Renal pelvis (tissue), 12 donors: ENCODE measurements at places on chromosomes 7 and 10. TPM values are rescaled to one million over a fixed set of nuclear protein-coding genes. Genes with fewer than 3 reads are reported as not detected.
A peak's percentile ranks its signal among the peaks of the same experiment; 100 is the strongest.

DNA sequence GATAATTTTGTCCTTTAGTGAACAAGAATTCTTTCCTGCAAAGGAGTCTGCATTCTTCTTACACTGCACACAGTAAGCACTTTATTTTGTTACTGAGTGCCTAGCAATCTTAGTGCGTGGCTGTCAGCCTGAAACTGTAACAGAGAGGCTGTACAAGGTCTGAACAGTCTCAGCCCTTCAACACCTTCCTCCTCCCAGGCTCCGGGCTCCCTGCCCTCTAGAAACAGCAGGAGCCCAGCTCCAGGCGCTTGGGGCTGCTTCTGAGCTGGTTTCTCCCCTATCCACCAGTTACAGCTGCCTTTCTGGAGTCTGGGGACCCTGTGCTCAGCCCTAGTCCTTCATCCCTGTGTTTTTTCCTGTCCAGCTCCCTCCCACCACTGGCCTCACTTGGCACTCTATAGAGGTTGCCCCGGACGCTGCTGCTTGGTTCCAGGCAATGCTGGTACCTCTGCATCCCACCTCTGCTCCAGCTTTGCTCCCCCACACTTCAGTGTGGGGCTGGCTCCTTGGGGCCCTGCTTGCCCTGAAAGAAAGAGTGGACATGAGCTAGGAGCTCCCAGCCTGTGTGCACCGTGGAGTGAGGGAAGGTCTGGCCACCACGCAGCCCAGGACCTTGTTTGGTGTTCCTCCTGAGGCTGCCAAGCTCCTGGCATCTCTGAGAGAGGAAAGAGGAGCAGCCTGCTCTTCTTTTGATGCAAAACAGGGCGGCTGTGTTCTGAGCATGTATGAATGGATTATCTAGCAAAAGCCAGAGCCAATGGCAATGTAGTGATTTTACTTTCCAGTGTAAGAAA lies 251.2 kb upstream of the GRB10 start:
- no peak for DNase-seq

DNA sequence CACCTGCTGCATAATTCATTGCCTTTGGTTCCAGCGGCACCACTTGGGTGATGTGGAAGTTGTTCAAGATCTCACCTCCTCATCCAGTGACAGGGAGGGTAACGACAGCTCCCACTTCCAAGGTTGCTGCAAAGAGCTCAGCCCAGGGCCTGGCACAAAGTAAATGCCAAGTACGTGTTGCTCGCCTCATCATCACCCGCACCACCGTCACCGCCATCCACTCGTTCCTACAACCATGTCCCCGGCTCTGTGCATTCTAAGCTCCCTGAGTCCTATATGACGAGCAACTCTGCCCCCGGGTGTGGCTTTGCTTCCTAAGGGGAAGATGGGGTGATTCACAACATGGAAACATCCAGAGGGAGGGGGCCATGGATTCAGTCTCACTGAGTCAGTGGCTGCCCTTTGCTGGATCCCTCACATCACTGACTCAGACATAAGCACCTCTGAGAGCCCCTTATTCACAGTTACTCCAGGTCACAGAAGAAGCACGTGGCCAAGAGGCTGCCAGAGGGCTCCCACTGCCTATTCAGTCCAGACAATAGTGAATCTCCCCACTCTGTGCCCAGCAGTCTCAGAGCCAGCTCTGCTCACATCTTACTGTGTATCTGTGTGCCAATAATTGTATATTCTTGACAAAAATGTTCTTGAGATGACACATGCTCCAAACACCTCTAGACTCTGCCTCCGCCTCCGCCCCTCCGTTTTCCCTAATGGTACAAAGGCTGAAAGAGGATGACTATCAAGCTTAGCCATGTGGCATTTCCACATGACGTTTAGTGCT lies 159.1 kb downstream of the GFRA1 start:
- DNase-seq = no peak

- DNase-seq = no peak
Observed at GRCh38 chr10:121694966-121695643, 96.9 kb upstream of the FGFR2 start.

- no peak for DNase-seq
Observed at GRCh38 chr10:113843972-113844485, 9.9 kb downstream of the DCLRE1A start.

DNA sequence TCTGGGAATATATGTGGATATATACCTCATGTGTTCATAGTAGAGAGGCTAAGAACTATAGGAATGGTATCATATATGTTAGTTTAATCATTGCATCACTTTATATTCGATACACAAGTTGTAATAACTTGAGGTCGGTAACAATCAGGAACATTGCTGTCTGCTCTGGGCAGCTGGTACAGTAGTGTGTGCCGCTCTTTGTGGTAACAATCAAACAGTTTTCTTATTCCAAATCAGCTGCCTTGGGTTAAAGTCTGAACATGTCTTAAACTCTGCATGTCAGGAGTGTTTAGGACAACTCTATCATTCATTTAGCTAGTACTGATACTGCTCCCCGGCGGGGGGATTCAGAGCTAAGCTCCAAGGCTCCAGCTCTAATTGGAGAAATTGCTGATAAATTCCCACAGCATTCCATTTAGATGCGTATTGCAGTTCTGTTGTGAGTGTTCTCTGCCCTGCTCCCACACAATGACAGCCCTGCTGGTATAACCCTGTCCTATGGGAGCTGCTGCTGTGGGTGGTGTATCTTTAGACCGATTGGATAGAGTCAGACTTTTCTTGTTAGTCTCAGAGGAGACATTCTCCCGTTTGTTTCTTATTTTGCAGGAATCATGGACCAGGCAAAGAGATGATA lies 707.5 kb upstream of the FZD8 start:
- no peak for DNase-seq

DNA sequence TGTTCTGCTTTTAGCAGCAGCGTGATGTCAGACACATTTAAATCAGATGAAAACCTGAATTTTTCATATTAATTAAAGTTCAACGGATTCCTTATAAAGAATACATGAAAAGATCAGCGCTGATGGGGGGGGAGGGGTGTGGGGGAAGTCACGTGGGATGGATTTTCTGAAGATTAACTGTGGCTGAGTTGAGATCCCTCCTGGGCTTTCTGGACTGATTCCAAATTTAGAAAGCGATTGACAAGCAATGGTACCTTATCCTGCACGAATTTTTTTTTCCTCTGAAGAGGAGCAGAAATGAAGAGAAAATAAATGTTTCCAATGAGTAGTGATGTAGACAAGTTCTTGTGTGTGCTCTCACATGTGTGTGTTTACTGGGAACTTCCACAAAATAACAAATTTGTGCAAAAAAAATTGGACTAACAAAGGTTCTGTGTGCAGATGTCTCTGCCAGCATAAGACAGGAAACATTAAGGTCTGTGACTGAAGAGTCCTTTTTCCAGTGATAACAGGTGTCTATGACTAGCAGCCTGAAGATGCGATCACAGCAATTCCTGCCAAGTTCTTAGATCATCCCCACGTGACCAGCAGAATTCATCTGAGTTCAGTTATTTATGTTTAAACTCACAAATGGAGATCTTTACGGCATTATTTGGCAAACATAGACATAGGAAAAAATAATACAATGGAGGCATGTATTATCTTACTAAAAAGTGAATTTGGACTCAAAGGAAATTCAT lies 585.2 kb upstream of the CELF2 start:
- DNase-seq = no peak

GRCh38 chr10:62779487-62780248 lies 24.9 kb upstream of the ADO start:
- no peak for DNase-seq

DNA sequence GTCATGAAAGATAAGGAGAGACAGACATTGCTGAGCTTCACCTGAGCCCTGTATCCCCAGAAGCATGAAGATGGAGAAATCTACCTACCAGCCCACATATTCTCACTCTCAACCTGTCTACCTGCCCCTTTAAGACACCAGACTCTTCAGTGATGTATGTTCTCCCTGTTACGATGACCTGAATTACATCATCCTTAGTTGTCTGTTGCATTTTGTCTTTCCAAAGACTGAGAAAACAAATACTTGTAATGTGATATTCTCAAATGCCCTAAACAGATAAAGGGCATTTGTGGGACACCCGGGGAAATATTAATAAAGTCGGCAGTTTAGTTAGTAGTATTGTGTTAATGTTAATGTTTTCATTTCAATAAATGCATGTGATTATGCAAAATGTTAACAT lies 305.8 kb upstream of the IGFBP3 start:
- DNase-seq = no peak

DNA sequence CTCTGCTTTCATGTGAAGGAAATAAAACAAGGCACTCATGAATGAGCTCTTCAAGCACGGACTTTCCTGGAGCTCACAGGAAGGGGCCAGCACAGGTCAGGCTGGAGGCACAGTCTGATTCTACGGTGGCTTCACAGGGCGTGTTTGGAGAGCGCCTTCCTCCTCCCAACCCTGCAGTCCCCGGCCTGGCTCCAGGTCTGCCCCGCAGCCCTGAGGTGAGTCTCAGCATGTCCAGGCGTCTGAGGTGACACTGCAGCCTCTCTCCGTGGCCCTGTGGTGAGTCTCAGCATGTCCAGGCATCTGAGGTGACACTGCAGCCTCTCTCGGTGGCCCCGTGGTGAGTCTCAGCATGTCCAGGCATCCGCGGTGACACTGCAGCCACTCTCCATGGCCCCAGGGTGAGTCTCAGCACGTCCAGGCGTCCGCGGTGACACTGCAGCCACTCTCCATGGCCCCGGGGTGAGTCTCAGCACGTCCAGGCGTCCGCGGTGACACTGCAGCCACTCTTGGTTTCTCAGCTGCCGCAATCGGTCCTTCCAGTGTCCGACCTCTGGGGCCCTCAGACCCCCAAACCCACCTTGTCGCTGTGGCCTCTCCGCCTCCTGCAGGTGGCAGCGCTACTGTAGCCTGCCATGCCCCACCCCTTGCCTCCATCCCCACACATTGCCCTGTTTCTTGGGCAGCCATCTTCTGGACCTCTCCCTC lies 381.7 kb downstream of the DNAJB6 start:
- no peak for DNase-seq

- no peak for DNase-seq
Observed at GRCh38 chr10:101241840-101242707, 12.8 kb upstream of the LBX1 start.

GRCh38 chr10:3827266-3827665 lies 42.3 kb upstream of the KLF6 start:
- DNase-seq = no peak

DNA sequence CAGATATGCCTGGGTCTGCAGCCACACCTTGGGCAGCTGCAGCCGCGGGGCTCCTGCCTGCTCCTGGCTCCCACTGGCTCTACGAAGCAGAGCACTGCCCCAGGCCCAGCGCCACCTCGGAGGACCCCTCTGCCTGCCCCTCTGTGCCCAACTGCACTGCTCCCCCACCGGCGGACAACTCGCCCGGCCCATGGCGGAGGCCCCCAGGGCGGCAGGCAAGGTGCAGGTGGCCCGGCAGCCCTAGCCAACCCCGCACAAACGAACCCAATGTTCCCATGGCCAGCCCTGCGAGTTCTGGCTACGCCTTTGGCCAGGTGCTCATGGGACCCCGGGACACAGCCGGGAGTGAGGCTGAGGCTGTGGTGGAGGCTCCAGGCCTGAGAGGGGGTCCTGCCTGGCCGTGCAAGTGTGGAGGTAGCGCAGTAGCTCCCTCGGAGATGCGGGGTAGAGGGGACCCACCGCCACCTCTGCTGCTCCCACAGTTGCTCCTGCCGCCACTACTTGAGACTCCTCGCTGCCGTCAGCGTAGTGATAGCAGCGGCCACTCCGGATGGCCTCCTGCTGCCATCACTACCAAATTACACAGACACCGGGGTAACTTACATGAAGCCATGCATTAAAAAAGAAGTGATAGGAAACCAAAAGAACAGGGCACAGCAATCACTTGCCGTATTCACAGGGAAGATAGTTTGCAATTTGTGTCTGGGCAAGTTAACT lies 97.3 kb upstream of the SP4 start:
- DNase-seq = no peak

GRCh38 chr10:103786020-103786419 lies 69.4 kb downstream of the SH3PXD2A start:
- no peak for DNase-seq

DNA sequence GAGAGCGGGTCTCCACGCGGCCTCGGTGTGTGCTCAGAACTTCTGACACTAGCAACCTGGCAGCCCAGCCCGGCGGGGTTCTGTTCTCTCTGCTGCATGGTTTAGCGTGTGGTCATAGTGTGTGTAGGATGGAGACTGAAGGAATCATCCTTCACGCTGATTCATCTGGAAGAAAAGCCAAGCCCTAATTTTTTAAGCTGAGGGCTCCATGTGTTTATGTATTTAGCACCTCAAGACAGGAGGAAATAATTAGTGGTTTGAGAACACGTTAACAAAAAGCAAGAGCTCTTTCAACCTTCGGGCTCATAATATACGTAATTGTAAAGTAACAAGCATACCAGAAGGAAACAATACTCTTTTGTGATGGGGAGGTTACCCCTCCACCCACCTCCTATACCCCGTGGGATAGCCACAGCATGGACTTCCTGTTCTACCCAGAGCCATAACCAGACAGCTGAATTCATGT lies 504.6 kb upstream of the MKI67 start:
- DNase-seq = no peak

- no peak for DNase-seq
Observed at GRCh38 chr10:72783410-72783833, 91.5 kb downstream of the MCU start.

DNA sequence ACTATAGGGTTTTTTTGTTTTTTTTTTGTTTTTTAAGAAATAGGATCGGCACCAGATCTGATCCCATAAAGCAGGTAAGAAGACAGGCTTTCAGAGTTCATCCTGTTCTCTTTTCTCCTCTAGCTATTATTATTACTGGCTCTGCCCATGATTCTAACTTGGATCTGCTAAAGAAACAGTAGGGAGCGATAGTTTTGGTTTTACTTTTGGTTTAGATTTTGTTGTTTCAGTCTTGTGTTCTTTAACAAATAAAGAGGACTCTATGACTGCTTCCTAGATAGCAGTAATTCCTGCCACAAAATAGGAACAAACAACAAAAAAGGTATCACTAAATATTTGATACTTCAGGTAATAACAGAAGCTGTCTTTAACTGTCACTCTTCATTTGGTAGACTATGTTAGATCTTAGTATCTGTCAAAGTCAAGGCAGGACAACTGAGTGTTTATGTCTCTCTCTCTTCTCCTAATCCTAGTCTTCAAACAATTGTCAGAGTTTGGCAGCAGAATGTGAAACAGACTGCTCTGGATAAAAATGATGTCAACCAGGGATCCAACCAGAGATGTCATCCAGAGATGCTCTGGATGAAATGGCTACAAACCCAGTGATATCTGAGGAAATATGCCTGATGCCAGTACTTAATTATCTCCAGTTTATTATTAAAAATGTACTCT lies 99.8 kb downstream of the KMT2C start:
- DNase-seq = no peak

GRCh38 chr10:79376751-79377556 lies 29.7 kb downstream of the PPIF start:
- DNase-seq = no peak

GRCh38 chr7:130901209-130901783 lies 167.3 kb upstream of the KLF14 start:
- DNase-seq = peak; percentile 54

ZNF107 gene
- polyA plus RNA-seq = 10.2 TPM

TFR2 gene
- polyA plus RNA-seq = 0.80 TPM

MOGAT3 gene
- 0.90 TPM for polyA plus RNA-seq

HMX2 gene
- polyA plus RNA-seq = 1.6 TPM

ZNF789 gene
- polyA plus RNA-seq = 55.6 TPM
